RPMI8226 (cell line): ENCODE measurements at places on chromosomes 3 and 15.

DNA sequence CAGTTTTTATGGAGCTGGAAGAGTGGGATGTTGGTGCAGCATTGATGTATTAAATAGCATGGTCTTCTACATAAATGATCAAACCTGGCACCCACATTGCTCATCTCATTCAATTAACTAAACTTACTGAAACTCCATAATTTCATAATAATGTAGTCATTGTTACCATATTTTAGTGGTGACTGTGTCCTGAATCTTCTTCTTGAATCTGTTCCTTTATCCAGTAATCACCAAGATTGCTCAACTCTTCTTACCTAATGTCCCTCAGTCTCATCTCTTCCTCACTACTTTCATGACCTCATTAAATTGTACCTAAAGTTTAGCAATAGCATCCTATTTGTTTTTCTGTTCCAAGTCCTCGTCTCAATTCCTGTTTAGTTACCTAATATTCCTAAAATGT lies 69.8 kb downstream of the FGF7 start:
- DNase-seq = no peak

- no peak for DNase-seq
Observed at GRCh38 chr15:67006083-67007065, 59.0 kb upstream of the SMAD3 start.

DNA sequence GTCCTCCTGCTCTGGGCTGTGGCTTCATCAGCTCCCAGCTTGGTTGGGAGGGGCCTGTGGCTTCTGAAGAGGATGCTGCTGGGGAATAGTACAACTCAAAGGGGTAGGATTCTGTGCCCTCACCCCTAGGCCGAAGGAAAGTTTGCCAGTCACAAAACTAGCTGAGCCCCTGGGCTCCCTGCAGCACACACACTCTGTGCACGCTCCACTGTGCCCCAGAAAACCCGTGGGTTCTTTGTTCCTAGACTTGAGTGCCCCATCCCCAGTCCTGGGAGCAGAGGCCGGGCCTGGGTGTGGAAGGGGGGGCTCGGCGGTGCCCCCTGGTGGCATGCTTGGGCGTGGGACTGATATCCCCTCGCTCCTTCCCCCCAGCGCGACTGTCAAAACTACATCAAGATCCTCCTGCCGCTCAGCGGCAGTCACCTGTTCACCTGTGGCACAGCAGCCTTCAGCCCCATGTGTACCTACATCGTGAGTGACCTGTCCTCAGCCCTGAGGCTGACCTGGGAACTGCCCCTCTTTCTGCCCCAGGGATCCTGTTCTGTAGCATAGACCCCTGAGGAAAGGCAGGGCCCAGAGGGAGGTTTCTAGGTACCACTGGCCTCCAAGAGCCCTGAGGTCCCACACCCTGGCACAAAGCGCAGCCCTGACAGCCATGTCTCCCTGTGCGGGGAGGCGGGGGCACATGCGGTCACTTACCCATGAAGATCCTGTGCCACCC lies 14.2 kb downstream of the CIB1 start:
- DNase-seq = peak; percentile 62

DNA sequence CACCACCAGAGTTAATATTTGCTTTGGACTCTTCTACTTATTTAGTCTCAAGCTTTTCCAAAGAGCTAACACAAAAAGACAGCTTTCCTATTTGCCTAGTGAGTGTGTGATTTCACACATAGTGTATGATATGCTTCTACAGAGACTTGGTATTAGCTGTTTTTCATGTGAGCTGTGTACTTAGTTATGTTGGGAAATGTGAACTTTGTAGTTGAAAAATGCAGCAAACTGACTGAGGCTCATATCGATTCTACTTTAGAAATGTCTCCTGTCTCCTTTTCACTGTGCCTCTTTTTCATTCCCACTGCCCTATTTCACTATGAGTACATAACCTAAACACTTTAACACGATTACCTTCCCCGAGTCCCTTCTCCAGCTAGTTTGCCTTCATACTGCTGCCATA lies 136.5 kb downstream of the ALCAM start:
- no peak for DNase-seq

- DNase-seq = no peak
Observed at GRCh38 chr15:69906256-69907185, 191.2 kb downstream of the TLE3 start.

DNA sequence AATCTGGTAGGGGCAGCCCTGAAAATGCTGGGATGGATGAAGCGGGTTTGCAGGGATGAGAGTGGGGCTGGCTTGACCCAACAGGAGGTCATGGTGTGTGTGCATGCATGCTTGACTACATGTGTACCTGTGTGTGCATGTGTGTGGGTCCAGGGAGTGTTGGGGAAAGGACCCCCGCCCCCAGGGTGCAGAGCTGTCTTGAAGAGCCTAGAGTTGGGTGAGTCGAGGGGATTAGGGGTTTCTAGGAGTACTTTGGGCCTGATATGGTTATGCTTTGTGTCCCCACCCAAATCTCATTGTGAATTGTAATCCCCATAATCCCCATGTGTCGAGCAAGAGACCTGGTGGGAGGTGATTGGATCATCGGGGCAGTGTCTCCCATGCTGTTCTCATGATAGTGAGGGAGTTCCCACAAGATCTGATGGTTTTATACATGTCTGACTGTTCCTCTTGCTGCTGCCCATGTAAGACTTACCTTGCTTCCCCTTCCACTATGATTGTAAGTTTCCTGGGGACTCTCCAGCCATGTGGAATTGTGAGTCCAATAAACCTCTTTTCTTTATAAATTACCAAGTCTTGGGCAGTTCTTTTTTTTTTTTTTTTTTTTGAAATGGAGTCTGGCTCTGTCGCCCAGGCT lies 5.2 kb upstream of the LCTL start:
- DNase-seq = no peak
